ENCODE measurements at places on chromosomes 16 and 17. TPM values are rescaled to one million over a fixed set of nuclear protein-coding genes. Genes with fewer than 3 reads are reported as not detected.

Gene MAPT
- polyA plus RNA-seq = 0.27 TPM

Gene SLC35G6
- polyA plus RNA-seq = not detected

- no peak for DNase-seq
Measured at GRCh38 chr17:83071966-83072562, 7.3 kb upstream of the METRNL start.

GRCh38 chr16:1747934-1748333, 23.4 kb downstream of the NME3 start:
- no peak for DNase-seq

DNA sequence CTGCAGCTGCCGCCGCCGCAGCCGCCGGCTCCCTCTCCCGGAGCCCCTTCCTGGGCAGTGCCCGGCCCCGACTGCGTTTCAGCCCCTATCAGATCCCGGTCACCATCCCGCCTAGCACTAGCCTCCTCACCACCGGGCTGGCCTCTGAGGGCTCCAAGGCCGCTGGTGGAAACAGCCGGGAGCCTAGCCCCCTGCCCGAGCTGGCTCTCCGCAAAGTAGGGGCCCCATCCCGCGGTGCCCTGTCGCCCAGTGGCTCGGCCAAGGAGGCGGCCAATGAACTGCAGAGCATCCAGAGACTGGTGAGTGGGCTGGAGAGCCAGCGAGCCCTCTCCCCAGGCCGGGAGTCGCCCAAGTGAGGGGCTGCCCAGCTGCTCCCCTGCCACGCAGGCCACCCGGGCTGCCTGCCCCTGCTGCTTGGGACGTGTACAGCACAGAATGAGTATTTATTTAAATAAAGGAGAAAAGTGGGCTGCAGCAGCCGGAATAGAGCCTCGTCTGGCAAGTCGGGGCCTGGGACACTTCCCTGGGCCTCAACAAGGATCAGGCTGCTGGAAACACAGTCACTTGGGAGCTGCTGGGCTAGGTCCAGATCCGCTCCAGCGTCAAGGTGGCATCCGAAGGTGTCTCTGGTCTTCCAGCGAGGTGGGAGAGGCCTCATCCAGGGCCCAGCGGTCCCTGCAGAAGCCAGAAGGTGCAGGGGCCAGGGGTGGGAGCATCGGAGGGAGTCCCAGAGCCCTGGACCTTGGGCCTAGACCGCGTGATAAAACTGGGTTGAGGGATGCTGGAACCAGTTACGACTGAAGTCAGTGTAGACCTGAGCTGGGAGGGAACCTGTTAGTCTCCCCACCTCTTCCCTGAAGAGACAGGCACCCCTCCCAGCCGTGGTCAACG, 8.8 kb downstream of the TBX2 start:
- DNase-seq = peak; percentile 41

- peak; percentile 47 for DNase-seq
Measured at GRCh38 chr17:62653002-62653825, 25.7 kb downstream of the MRC2 start.

GRCh38 chr16:55039931-55040330, 109.3 kb downstream of the IRX5 start:
- no peak for DNase-seq

GRCh38 chr17:64747938-64748540, 85.9 kb upstream of the SMURF2 start:
- DNase-seq = no peak

Gene C17orf50
- not detected for polyA plus RNA-seq

GRCh38 chr16:78321620-78322360, 222.3 kb downstream of the WWOX start:
- DNase-seq = no peak

- peak; percentile 52 for DNase-seq
Measured at GRCh38 chr16:9099131-9099625, 7.7 kb downstream of the HAPSTR1 start.

Gene TBC1D3I
- 0.19 TPM for polyA plus RNA-seq

GRCh38 chr16:3187798-3188674, at the start of gene OR1F1:
Gene OR1F1 (plus strand): TSS chr16:3188204.
- peak; percentile 40 for DNase-seq

DNA sequence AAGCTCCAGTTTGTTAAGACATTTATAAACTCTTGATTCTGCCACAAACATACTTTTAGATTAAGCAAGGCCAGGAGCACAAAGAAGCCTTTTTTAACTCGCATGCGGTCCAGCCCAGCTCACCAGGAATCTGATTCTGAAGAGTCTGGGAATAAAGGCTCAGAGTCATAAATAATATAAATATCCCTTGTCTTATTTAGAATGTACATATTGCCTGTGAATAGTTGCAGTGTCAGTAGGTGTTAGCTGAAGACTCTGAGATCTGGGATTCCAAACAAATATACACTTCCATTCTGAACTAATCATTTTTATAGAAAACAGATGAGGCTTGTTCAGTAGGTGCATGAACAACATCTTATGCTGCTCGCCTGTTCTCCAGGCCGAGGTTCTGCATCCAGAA, 59.1 kb upstream of the ELAC2 start:
- no peak for DNase-seq

DNA sequence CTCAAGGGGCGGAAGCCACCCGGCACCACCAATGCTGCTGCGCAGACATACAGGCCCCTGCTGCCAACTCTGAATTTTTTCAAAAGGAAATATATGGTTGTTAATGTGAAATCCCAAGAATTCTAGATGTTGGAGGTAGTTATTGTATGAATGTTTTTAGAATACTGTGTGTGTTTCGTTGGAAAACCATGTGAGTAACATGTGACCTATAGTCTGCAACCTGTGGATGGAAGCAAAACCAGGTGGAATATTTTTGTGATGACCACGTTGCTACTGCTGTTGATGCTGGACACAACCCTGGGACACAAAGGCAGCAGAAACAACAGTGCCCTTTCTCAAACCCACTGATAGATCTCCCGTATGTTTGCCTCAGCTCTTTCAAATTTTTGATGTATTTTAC, 376.3 kb upstream of the SALL1 start:
- DNase-seq = no peak

Gene P2RX1
- polyA plus RNA-seq = 37.7 TPM

DNA sequence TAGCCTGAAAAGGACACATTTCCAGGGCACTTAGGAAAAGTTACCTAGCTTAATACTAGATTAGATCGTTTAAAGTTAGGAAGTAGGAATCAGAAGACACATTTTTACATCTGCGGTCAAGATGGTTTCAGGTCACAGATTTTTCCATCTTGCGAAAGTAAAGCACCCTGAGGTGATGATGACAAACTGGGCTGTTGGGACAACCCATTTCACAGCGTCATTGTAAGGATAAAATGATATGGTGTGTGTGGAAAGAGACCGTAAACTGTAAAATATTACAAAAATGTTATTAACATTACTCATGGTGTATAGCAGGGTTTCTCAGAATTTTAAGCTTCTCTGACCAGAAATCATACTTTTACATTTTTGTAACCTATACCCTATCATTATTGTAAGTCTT, 10.1 kb upstream of the MAP2K6 start:
- no peak for DNase-seq

GRCh38 chr16:68272507-68273209, 8.3 kb downstream of the SLC7A6 start:
- peak; percentile 44 for DNase-seq

- DNase-seq = no peak
Measured at GRCh38 chr17:47935961-47936360, 5.4 kb upstream of the PNPO start.
